ENCODE measurements at places on chromosomes 2 and 18.

GRCh38 chr2:172693037-172693436 lies 42.6 kb upstream of the RAPGEF4 start:
- DNase-seq: no peak

GRCh38 chr2:10087360-10087759 lies 7.1 kb upstream of the CYS1 start:
- DNase-seq: no peak

DNA sequence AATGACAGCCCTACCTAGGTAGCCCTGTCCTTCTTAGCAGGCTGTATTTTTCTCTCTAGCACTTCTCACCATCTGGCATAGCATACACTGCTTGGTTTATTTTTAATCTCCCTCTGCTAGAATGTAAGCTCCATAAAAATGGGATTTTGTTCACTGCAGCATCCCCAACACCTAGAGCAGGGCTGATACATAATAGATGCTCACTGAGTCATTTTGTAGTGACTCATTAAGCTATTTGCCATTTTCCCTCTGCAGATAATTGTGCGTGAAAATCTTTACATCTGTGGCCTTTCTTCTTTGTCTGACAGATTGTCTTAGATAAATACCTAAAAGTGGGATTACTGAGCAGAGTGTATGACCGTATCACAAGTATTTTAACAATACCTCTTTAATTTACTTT lies 82.5 kb downstream of the CERS6 start:
- DNase-seq: no peak

DNA sequence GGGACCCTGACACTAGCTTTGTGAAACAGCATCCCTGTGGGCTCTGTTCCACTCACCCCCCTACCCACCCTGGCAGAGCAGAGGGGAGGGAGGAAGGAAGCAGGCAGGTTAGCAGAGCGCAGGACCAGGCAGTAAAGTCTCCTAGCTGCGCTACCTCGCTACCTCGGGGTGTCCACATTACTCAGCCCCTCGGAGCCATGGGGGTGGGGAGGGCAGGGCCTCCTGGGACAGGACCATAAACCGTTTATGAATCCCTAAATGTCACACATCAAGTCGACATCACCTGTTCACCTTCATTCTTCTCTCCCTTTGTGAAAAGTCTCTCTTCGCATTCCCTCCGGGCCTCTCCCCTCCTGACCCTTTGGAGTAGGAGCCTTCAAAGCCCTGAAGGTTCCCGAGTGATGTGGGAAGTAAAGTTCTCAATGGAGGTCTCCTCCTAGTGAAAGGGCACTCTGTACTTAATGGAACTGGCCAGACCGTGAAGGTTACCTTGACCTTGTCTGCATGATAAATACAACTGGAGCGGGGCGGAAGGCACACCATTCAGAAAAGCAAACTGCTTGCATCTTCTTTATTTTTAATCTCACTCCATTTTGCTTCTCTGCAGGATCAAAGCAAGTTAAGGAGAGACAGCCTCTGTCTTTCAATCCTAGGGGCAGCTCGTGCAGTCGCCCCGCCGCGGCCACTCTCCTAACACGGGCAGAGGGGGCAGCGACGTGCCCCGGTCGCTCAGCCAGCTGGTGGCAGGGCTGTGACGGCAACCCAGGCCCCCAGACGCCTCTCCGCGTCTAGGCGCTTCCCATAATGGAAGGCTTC lies 23.7 kb upstream of the SMAD7 start:
- peak; percentile 70 for DNase-seq

DNA sequence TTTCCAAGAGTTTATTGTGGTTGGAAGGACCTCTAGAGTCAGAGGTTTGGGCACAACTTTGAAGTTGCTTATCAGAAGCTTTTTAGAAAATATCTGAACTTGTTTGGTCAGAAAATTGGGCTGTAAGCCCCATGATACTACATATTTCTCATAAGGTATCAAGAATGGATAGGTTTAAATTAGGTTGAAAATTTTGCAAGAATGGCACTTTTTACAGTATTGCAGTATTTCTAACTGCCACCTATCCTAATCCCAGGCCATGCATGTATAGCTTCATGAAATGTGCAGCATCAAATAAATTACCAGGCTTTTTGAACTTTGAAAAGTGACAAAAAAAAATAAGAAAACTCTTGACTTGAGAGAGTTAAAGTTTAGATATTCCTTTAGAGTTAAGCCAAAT lies 367.2 kb downstream of the FIGN start:
- no peak for DNase-seq

GRCh38 chr2:44549856-44550255 lies 188.1 kb downstream of the CAMKMT start:
- no peak for DNase-seq

GRCh38 chr18:49273241-49273880 lies 187.1 kb downstream of the DYM start:
- DNase-seq: no peak

DNA sequence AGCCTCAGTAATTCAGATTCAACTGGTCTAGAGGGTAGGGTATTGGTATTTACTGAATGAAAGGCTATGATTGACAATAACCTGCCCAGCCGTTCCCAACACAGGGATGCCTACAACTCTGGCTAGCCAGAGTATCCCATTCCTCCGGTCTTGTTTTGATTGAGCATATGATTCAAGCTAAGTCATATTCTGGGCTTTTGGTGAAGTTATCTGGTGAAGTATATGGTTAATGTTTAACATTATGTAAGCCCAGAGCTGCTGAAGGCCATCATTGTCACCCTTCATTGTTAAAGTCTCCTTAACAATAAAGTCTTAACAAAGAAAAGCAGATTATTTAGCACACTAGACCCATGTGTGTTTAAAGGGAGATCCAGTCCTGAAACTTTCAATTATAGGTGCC lies 152.6 kb downstream of the EXOC6B start:
- DNase-seq: no peak

DNA sequence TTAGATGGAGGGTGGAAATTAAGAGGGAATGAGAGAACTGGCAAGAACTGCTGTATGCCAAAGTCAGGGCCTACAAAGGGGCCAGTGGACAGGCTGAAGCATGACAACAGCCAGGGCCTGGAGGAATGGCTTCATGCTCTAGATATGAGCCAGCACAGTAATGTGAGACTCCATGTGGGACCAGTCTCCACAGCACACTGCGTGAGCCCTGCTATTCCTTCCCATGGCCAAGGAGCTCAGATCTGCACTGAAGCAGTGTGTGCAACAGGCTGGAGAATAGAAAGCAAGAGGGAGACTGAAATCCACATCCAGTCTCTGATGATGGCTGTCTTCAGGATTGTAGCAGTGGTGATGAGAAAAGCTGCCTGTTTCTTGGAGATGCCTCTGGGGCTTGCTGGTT lies 162.8 kb downstream of the TPGS2 start:
- no peak for DNase-seq

GRCh38 chr2:63719052-63719451 lies 122.6 kb upstream of the UGP2 start:
- DNase-seq: no peak

DNA sequence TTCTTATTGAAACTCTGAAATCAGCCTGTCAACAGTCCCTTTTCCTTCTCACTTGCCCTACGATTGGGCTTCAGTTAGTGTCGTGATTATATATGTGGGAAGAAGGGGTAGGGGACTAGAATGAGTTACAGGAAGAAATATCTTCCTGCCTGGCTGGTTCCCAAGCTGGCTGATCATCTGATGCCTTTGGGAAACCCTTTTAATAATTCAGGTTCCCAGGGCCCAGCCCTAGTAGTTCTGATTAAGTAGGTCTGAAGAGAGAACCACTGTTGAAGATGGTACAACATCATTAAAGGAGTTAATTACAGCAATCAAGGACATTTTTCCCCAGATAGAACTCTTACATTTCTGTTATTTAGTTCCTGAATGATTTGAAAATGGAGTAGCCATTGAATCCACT lies 110.1 kb upstream of the EML6 start:
- DNase-seq: no peak

GRCh38 chr18:9619990-9620389 lies 5.6 kb upstream of the PPP4R1 start:
- no peak for DNase-seq

DNA sequence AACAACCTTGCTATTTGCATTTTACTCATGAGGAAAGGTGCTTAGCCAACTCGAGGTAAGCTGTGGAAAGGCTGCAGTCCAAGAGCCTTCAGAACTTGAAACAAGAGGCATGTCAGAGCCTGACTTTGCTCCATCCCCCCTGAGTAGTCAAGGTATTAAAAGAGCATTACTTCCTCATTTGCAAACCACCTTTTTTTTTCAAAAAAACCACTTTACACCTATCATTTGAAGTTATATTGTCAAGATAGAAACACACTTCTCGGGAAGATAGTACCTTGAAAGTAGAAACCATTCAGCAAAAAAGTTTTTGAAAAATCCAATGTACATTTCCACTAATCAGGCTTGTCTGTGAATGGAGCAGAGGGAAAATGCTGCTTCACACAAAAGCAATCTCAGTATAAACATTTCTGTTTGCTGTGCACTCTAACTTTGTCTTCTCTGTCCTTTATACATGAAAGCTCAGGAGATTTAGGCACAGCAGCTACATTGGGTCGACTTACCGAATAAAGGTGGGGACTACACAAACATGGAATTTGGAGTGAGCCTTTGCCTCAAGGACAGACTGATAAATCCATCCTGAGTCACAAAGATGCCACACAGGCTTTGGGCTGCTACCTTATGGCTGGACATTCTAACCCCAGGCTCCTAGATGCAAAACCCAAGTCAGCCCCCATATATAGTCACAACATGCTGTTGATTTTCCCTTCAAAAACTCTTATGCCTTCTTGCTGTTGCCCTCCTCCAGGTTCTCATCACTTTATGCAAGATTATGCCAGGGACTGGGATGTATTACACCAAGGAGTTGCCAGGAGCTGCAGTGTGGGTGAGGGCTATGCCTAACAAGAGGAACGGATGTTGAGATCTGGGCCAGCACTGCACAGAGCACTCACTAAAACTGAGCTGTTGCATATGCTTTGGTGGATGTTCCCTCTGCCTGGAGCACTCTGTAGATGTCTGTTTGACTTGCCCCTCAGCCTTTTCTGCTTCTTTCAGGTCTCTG lies 41.4 kb upstream of the EML4 start:
- no peak for DNase-seq

DNA sequence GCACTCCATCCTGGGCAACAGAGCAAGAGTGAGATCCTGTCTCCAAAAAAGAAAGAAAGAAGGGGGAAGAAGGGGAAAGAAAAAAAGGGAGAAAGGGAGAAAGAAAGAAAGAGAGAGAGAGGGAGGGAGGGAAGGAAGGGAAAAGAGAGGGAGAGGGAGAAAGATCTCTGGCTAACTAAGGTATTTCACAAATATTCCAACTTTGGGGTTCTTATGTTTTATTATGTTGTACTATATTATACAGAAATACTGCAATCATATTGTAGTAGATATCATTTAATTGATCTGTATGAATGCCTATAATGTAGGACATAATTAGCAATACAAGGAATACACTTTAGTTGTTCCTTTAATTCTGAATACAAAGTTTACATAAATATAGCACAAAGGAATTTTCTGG lies 70.1 kb upstream of the STAM2 start:
- DNase-seq: no peak

DNA sequence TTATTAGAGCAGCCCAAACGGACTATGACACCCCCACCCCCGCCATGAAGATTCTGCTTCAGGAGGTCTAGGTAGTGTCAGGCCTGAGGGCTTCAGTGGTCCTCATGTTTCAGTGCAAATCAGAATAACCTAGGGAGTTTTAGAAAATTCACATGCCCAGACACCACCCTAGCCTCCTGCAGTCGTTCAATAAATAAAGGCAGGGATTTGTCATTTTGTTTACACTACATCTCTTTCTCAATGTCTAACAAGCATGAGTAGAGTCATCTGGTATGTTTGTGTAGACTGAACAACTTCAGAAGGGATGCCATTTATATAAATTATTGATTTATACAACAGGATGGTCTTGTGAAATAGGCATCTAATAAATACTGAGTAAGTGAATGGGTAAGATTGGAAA lies 112.1 kb upstream of the SERPINE2 start:
- DNase-seq: no peak

- DNase-seq: peak; percentile 18
Observed at GRCh38 chr2:218168635-218169462, 2.1 kb upstream of the CXCR1 start.

GRCh38 chr2:166870346-166870745 lies 17.9 kb upstream of the XIRP2 start:
- DNase-seq: no peak

DNA sequence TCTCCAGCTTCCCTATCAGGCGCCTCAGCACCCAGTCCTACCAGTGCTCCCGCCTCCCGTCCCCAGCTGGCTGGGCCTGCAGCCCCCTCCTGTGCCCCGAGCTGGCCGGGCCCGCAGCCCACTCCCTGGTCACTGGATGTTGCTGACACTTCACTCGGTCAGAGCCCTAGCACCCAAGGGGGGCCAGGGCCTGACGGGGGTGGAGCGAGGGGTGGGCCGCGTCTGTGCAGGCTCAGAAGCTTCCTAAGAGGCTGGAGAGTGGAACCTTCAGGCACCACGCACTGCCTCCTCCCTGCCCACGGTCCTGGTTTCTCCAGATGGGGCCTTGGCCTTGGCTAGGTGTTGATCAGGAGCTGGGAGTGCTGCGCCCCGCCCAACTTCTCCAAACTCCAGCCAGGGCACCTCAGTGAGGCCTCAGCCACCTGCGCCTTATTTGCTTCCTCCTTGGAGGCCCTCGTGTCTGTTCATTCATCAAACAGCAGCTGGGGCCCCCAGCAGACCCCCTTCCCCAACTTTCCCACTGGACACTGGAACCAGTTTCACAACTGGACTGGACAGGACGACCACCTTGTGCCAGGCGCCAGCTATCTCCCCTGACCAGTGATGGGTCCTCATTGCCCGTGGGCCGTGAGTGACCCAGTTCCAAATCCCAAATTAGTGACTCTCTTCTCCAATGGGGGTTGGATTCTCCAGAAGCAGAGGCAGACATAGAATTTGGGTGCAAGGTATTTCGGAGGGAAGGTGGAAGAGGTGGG lies 16.7 kb downstream of the CAPN10 start:
- no peak for DNase-seq

DNA sequence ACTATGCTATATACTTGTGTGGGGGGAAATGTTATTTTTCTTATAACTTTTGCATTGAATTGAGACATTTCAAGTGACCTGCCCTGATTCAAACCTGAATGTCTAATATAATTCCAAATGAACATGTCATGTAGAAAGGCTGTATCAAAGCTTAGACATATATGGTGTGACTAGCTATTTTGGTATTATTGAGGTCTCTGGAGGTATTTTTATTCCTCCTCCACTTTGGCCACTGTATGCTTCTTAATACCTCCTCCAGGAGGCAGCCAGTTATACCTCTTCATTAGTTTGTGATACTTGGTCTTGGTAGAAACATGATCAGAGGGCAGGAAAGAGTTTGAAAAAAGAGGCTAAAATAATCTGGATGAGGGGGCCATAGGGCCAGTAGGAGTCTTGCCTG lies 217.1 kb downstream of the TCF4 start:
- no peak for DNase-seq

GRCh38 chr2:114089636-114090319 lies 199.9 kb downstream of the ACTR3 start:
- no peak for DNase-seq

- no peak for DNase-seq
Observed at GRCh38 chr2:108967757-108968156, 21.3 kb downstream of the EDAR start.

DNA sequence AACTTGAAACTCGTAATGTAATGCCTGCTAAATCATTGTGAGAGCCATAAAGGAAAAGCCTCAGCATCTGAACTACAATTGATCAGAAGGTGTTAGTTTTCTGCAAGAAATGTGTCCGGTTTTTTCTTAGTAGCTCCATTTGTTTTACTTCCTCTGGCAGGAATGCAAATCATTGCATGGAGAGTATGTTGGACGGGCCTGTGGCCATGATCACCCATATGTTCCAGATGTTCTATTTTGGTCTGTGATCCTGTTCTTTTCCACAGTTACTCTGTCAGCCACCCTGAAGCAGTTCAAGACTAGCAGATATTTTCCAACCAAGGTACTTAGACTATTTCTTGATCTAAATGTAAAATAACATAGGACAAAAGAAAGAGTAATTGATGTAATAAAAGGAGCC lies 126.6 kb downstream of the DPP4 start:
- DNase-seq: no peak

All from right kidney (tissue), 9 donors.